Activated naive CD4-positive, alpha-beta T cell treated with anti-CD3 and anti-CD28 coated beads, Interleukin-2, amount 10 ng/mL, durations not matched to agents 7 days and 5 days (primary cell): ENCODE measurements at places on chromosomes 11 and 22.

DNA sequence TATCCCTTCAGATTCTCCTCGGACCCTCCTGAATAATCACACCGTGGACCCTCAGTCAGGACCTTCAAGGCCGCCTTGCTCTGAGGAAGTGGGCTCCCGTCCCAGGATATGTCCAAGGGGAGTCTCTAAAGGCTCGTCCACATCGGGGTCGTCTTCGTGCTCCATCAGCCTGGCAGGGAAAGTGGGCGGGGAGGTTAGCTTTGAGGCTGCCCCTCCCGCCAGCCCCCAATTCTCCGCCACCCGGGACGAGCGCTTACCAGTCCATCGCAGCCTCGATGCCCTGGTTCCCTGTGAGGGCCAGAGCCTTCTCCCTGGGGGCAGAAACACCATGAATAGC, 472 bp downstream of the UBXN1 start:
- peaks cover 52% of the 10 kb centered on the region for H3K4me1 ChIP-seq
- H3K4me3 ChIP-seq: peak overlapping the region; percentile 88
- no peak for DNase-seq
- peak overlapping the region; percentile 90 for H3K27ac ChIP-seq

- DNase-seq: no peak
- H3K27ac ChIP-seq: no peak overlapping the region
- H3K4me3 ChIP-seq: no peak overlapping the region
Measured at GRCh38 chr11:103898065-103898464, 138.4 kb upstream of the DDI1 start.

DNA sequence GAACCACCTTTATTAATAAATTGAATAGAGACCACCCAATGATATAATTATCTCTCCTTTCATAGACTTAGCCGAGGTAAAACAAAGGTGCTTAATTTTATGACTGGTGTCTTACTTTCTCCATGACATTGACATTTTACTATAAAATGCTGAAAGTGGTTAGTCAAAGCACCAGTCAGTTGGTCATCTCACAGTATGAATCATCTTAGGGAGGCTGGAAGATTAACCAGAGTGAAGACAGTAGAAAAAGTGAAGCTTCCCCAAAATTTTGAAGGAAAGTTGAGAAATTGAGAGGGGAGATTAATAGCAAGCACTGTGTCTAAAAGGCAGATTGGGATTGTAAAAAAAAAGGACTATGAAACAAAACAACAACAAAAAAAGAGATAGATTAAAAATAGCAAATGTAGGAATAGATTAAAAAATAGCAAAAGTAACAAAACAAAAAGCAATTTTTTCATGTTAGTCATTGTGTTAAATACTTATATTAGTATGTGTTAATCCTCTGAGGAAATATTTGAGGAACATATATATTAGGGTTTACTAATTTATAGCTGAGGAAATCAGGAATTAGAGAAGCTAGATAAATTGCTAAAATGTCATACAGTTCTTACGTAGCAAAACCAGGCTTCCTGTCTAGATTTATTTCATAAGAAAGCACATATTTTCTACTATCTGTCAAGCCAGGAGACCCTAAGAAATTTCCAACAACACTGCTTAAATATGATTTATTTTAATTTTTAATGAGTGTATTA, 557.3 kb upstream of the ANO5 start:
- H3K27ac ChIP-seq: no peak overlapping the region
- H3K4me3 ChIP-seq: no peak overlapping the region
- DNase-seq: no peak
- H3K27me3 ChIP-seq: no peaks in the 10 kb centered on the region

- H3K27ac ChIP-seq: no peak overlapping the region
- H3K4me1 ChIP-seq: peaks cover 6% of the 10 kb centered on the region
- H3K36me3 ChIP-seq: no peaks in the 10 kb centered on the region
- no peak for DNase-seq
Measured at GRCh38 chr11:68946416-68947090, 34.2 kb downstream of the MRGPRD start.

- no peak for DNase-seq
- no peaks in the 10 kb centered on the region for H3K4me1 ChIP-seq
- H3K36me3 ChIP-seq: no peaks in the 10 kb centered on the region
- no peak overlapping the region for H3K4me3 ChIP-seq
- no peak overlapping the region for H3K27ac ChIP-seq
- H3K27me3 ChIP-seq: no peaks in the 10 kb centered on the region
Measured at GRCh38 chr11:134841411-134841810, 429.4 kb upstream of the B3GAT1 start.

DNA sequence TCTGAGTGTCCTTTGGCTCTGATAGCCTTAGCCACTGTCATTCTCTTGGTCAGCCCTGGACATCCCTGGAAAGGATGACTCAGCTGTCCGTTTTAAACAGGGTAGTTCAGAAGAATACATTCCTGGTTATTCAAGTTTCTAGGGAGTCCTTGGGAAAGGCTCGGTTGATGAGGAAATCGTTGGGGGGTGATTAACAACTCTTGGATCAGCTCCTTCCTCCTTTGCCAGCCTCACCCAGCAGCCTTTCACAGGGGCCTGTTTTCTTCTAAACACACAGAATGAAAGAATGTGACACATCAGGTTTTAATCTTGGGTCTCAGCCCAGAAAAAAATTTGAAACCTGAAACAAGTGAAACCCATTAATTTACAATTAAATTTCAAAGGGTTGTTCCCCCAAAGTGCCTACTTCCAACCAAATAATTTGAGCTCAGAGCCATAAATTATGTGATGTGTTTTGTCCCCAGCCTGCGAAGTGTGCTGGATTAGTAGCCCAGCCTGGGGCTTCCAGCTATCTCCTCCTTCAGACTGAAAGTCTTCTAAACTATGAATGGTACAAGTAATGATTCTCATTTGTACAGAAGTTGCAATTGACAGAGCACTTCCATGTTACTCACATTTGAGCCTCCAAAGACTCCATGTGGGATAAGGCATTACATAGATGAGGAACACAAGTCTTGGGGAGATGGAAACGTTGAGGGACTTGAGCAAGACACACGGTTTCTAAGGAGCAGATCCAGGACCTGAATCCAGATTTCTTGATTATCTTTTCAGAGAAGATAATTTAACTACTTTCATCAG, 19.3 kb upstream of the MRGPRX2 start:
- peaks cover 24% of the 10 kb centered on the region for H3K27me3 ChIP-seq
- no peak overlapping the region for H3K4me3 ChIP-seq
- H3K4me1 ChIP-seq: no peaks in the 10 kb centered on the region
- no peak overlapping the region for H3K27ac ChIP-seq
- no peaks in the 10 kb centered on the region for H3K36me3 ChIP-seq

- H3K27ac ChIP-seq: no peak overlapping the region
- no peak overlapping the region for H3K4me3 ChIP-seq
- peaks cover 6% of the 10 kb centered on the region for H3K36me3 ChIP-seq
- no peak for DNase-seq
- no peaks in the 10 kb centered on the region for H3K4me1 ChIP-seq
- no peaks in the 10 kb centered on the region for H3K27me3 ChIP-seq
Measured at GRCh38 chr22:26448941-26449340, 19.9 kb downstream of the ASPHD2 start.

DNA sequence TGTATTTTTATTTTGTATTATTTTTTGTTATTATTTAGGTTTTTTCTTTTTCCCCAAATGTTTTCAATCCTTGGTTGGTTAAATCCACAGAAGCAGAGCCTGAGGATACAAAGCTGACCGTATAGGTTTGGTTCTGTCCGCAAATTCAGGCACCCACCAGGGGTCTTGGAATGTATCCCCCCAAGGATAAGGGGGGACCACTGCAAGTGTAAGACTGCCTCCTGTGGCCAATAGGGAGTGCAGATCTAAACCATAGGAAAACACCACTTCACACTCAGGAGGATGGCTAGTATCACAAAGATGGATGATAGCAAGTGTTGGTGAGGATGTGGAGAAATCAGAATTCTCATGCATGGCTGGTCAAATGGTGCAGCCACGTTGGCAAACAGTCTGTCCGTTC, 20.0 kb downstream of the CPT1A start:
- no peaks in the 10 kb centered on the region for H3K27me3 ChIP-seq
- no peak for DNase-seq
- no peak overlapping the region for H3K4me3 ChIP-seq

DNA sequence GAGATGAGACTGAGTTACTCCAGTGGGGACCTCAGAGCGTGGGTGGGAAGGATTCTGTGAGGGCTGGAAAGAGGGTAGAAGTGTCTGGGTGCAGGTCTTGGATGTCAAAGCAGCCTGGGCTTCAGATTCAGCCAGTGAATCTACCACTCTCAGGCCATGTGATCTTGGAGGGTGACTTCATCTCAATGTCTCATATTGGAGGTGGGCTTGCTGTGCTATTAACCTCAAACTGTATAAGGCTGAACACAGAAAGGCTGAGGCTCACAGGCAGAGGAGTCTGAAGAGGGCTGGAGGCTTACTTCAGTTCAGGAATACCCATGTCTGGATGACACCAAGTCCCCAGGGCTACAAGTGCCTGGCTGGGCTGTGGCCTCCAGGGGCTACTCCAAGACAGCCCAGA, 63.4 kb downstream of the CSNK2A3 start:
- no peak overlapping the region for H3K4me3 ChIP-seq
- H3K4me1 ChIP-seq: no peaks in the 10 kb centered on the region
- peaks cover 11% of the 10 kb centered on the region for H3K27me3 ChIP-seq
- H3K27ac ChIP-seq: no peak overlapping the region

- H3K4me1 ChIP-seq: no peaks in the 10 kb centered on the region
- no peaks in the 10 kb centered on the region for H3K27me3 ChIP-seq
- H3K36me3 ChIP-seq: no peaks in the 10 kb centered on the region
- H3K27ac ChIP-seq: no peak overlapping the region
Measured at GRCh38 chr11:1236316-1237127, 13.7 kb downstream of the MUC5B start.

- no peak overlapping the region for H3K27ac ChIP-seq
- no peaks in the 10 kb centered on the region for H3K4me1 ChIP-seq
- no peak overlapping the region for H3K4me3 ChIP-seq
- DNase-seq: no peak
- H3K27me3 ChIP-seq: peaks cover 4% of the 10 kb centered on the region
Measured at GRCh38 chr22:49084206-49084605, 743.5 kb downstream of the BRD1 start.

- peak overlapping the region; percentile 94 for H3K27ac ChIP-seq
- no peak for DNase-seq
- peaks cover 49% of the 10 kb centered on the region for H3K4me1 ChIP-seq
- peak overlapping the region; percentile 42 for H3K4me3 ChIP-seq
- H3K36me3 ChIP-seq: peaks cover 44% of the 10 kb centered on the region
Measured at GRCh38 chr11:104876324-104876723, 21.9 kb downstream of the CASP12 start.

DNA sequence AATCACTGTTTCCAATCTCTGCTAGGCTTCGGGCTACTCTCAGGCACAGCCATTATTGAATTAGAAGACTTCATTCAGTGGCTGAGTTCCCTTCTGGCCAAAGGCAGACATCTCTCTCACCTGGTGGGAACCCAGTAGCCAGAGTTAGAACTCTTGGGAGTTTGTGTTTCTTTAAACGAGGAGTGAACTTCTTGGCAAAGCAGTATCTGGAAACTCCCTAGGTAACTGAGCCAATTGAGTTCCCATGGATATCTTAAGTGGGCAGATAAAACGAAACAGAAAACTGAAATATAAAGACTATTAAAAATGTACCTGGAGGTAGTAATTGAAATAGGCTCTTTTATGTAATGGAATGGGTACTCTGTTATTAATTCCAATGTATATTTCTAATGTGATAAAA, 125.6 kb downstream of the NELL1 start:
- H3K27me3 ChIP-seq: no peaks in the 10 kb centered on the region
- H3K4me3 ChIP-seq: no peak overlapping the region
- no peaks in the 10 kb centered on the region for H3K4me1 ChIP-seq

DNA sequence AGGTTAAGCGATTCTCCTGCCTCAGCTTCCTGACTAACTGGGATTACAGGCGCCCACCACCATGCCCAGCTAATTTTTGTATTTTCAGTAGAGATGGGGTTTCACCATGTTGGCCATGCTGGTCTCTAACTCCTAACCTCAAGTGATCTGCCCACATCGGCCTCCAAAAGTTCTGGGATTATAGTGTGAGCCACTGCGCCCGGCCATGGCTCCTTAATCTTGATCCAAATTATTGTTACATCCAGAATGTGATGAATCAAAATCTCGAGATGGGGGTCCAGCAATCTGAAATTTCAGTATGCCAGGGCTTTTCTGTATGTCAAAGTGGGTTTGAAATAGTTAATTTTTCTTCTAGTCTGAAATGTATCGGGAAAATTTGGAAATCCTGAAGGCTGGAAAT, 3.7 kb downstream of the RPL27A start:
- peaks cover 53% of the 10 kb centered on the region for H3K36me3 ChIP-seq
- DNase-seq: no peak
- H3K4me3 ChIP-seq: no peak overlapping the region
- peaks cover 71% of the 10 kb centered on the region for H3K4me1 ChIP-seq
- no peaks in the 10 kb centered on the region for H3K27me3 ChIP-seq

DNA sequence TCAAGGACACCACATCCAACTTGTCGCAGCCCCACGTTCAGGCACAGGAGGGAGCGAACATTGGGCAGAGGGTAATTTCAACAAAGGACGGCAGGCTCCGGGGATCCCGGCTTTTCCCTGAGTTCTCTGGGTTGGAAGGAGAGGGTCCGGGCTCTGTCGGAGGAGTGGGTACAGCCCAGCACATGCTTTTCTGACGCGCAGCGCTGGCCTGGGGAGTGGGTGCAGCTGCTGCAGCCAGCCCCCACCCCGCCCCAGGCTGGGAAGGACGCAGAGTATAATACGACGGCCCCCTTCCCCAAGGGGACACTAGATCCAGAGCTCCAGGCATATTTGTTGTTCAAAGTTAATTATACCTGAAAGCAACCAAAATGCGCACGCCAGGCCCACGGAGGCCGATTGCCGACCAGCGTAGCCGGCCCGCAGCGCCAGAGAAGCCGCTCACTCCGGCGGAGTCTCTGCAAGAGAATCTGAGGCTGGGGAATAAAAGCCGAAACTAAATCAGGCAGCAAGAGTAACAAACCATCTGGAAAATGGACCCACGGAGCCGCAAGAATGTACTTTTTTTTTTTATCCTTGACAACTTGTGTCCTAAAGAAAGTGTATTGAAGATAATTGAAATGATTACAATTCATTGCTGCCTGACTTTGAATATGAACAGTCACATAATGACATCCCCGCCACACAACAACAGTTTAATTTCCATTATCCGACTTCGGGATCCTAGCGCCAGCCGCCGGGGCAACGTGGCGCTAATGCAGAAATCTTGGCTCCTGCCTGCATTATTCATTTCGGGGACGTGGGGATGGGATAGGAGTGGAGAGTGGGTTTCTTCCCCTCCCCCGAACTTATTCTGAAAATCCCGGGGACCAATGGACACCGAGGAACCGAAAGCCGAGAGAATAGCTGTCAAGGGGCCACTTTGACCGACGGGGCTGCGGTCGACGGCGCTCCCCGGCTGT, 14.0 kb upstream of the PAX6 start:
- peaks cover 4% of the 10 kb centered on the region for H3K4me1 ChIP-seq
- DNase-seq: no peak
- peaks cover 89% of the 10 kb centered on the region for H3K27me3 ChIP-seq
- peak overlapping the region; percentile 62 for H3K27ac ChIP-seq
- peaks cover 6% of the 10 kb centered on the region for H3K36me3 ChIP-seq
